ENCODE measurements at places on chromosomes 12 and 14.

GRCh38 chr14:22715186-22715812, 51.2 kb upstream of the OXA1L start:
- no peak for DNase-seq

GRCh38 chr12:128336204-128337070, 69.5 kb downstream of the TMEM132C start:
- DNase-seq = no peak

GRCh38 chr14:101351146-101351545, 210.1 kb upstream of the DIO3 start:
- no peak for DNase-seq

DNA sequence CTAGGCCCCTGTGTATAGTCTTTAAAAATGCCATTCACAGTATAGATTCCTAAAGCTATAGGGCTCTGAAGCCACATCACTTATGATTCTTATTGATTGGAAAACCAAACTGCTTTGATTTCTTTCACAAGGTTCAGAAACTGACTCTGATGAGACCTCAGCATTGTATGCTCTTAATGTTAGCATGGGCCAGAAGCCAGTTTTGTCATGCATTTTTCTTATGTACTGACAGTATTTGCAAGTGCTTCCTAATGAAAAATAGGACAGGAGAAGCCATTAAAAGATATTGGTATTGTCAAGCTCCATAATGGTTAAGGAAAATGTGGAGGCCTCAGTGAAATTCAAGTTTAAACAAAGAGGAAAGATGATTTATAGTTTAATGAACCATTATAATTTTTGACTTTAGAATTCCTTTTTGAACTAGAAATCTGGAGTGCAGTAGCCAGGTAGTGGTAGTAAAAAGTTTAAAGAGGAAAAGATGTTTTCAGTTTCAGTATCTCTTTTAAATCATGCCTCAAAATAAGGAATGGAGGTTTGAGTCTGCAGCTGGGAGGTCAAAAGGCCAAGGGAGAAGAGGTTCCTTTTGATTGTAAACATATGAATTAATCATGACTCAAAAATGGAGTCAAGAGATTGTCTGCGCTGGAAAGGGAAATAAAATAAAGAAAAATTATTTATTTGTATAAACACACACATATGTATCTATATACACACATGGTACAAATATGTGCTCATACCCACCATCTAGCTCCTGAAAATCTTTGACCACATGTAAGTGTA, 388.1 kb upstream of the PRICKLE1 start:
- DNase-seq = no peak

GRCh38 chr14:76708771-76709170, 52.5 kb upstream of the VASH1 start:
- no peak for DNase-seq

DNA sequence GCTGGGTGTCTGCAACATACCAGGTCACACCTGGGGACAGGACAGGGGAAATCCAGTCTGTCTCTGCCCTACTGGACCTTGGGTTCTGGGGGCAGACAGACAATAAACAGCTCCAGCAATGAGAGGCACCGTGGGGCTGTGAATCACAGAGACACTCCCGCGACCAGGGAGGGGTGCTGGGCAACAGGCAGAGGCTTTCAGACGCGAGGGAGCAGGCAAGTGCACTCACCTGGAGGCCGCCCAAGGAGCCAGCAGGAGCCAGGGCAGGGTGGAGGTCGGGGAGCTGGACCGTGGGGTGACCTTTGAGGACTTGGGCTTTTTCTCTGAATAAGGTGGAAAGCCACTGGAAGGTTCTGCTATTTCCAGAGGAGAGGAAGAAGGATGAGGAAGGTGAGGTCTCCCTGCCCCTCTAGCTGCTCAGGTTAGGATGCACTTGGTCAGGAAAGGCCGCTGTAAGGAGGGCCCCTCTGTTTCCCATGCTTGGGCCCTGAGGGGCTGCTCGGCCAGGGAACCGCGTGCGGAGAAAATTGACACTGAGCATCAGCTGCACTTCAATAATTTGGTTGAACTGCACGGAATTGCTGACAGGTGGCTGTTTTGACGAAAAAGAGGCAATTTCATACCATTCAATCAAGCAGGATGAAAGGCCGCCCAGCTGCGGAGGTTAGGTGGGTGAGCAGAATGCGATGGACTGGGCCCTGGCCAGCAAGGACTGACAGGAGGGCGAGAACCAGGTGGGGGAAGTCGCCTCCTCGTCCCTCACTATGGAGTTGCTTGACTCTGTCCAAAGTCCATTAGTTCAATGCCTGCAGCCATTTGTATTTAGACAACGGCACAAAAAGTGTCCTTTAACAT, 42.2 kb downstream of the JAG2 start:
- no peak for DNase-seq

DNA sequence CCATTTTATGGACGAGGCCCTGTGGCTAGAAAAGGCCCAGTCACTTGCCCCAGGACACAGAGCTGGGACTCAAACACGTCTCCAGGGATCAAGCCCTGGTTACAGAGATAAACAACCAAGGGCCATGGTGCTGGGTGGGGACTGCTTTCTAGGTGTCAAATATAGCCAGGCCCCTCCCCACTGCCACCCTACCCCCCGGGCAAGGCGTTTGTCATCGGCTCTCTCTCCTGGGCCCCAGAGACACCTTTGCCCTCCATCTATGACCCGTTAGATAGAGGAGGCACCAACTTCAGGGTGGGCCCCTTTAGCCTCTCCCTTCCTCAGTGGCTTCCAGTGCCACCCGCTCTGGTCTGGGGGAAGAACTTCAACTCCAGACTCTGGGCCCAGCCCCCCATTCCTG, 18.0 kb downstream of the LTBP2 start:
- no peak for DNase-seq

DNA sequence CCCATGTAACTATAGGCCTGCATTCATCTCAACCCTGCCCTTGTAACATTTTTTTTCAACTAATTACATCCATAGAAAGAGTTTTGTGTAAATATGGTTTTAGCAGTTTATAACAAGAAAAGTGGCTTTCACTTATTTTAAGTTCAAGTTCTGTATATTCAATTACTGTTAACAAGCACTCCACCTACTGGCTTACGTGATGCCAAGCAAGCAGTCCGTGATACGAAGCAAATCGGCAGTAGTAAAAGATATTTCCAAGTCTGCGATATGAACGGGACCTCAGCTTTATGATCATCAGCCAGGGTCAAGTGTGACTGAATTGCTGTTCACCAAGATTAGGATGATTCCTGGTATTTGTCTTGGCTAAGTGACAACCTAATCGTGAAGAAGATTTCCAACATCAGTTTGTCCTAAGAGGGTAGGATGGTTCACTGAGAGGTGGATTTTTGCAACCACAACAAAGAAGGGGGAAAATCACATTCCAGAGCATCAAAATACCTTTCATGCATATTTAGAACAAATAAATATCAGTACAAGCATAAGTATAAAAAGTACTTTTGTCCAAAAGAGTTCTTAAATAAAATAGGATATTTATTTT, 456.2 kb downstream of the FOXG1 start:
- no peak for DNase-seq

GRCh38 chr14:104136472-104137296, 1.7 kb upstream of the KIF26A start:
- DNase-seq = no peak

DNA sequence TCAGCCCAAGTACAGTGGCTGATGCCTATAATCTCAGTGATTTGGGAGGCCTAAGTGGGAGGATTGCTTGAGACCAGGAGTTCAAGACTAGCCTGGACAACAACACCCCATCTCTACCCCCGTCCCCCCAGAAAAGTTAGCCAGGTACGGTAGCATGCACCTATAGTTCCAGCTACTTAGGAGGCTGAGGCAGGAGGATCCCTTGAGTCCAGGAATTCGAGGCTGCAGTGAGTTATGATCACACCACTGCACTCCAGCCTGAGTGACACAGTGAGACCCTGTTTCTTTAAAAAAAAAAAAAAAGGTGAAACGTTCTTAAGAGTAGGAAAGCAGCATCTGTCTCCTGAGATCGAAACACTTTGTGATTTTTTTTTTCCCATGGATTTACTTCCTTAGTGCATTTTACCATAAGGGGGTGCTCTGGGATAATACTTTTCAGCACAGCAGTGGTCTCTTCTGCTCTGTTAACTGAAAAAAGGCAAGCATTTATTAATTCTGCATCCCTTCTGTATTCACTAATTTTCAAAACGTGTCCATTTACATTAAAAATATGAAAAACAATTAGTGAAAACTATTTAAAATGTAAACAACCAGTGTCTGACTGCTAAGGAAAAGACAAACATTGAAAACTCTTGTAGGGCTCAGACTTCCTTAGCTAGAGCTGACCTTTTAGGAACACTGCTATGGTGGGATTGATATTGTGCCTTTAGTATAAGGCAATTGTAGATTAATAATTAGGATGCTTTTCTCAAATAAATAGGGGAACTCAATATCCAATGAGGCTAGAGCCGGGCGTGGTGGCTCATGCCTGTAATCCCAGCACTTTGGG, 31.2 kb upstream of the USP44 start:
- DNase-seq = no peak

DNA sequence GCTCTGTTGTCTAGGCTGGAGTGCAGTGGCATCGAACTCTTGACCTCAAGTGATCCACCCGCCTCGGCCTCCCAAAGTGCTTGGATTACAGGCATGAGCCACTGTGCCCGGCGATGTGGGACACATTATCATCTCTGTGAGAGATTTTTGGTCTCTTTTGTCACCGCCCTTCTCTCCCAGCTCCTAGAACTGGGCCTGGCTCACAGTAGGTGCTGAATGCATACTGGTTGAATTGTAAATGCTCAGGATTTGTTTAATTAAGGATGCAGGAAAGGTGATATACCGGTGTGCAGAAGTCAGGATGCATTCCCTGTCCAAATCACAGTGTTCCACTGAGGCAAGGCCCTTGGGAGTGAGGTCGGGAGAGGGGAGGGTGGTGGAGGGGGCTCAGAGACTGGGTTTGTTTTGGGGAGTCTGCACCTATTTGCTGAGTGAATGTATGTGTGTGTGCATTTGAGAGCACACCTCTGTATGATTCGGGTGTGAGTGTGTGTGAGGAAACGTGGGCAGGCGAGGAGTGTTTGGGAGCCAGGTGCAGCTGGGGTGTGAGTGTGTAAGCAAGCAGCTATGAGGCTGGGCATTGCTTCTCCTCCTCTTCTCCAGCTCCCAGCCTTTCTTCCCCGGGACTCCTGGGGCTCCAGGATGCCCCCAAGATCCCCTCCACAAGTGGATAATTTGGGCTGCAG, 1.0 kb upstream of the KRT18 start:
- DNase-seq = no peak

DNA sequence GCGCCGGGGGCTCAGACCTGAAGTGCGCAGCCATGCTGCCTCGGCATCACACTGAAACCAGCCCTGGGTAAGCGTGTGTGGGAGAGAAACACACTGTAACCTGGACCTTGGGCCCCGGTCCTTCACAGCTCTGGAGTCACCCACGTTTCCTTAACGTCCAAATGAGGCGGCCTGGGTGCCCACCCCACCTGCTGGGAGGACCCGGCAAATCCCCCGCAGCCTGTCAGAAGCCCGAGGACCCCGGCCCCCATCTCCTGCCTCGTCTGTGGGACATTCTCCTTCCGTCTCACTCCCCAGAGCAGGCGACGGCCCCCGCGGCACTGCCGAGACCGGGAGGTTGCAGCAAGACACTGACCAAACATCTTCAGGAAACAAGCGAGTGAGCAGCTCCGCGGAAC, 66.5 kb upstream of the GALNT9 start:
- DNase-seq = no peak

GRCh38 chr12:116282371-116283286, 5.1 kb upstream of the MED13L start:
- DNase-seq = no peak

DNA sequence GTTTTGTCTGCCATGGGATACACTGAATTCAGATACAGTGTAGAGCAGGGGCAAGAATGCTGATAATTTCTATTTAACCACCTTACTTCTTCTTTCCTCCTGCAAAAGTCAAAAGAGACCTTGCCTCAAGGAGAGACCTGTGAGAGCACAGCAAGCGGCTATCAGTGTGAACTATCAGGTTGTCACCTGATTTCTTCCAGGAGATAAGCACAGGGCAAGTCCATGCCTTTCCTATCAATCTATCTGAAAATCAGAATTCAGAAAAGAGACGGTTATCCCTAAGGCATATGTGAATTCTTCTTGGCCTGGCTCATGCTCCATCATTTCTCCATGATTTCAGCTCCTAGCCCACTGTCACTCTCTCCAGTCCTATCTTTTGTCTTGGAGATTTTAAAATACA, 128.9 kb upstream of the CCND2 start:
- DNase-seq = no peak

GRCh38 chr12:13008741-13009380, 8.8 kb upstream of the HEBP1 start:
- DNase-seq = no peak

GRCh38 chr12:65779091-65779642, 45.1 kb upstream of the HMGA2 start:
- no peak for DNase-seq

DNA sequence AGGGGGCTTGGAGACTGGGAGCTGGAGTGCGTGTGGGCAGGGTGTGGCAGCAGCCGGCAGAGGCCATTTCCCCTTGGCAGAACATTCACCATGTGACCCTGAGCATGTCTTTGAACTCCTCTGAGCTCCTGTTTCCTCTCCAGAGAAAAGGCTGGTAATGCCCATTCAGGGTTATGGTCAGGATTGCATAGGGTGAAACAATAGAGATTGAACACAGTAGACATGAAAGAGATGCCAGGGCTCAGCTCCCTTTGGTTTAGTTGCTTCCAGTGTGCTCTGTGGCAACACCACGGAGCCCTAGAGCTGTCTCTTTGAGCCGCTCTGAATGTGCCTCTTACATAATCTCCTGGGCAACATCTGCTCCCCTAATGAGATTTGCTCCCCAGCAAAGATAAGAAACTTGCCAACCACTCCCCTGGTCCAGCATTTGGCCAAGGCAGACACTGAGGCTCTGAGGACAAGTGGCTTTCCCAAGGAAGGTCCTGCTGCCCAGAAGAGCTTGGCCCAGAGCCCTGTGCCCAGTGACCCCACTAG, 4.6 kb downstream of the IFI27 start:
- no peak for DNase-seq

DNA sequence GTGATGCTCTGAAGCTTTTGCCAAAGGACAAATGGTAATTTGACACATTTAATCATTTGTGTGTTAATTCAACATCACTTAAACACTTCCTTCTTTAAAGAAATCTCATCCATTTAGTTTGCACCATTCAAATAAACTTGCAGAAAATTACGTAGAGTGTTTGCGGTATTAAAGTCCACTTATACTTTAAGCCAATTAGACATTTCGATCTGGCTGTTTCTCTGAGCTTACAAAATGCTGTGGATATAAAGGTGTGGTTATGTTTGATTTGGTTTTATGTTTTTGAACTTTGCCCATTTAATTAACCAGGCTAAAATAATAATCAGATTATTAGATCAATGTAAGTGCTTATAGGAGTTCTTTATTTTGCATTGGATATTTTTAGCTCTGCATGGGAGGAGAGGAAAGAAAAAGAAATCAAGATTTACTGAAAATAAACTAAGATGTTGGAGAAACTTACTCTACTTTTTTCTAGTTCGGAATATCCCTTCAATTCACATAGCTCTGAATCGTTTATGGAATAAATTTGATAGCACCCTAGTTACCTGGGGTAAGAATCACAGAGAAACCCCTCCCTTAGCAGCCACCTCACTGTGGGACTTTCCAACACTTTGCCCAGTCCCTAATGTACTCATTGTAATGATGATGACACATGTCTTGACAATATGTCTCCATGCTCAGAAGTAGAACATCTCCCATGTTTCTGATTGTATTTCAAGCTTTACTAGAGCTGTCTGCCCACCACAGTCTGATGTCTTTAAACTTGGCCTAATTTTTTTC, 268.0 kb downstream of the BTG1 start:
- no peak for DNase-seq

All from activated naive CD8-positive, alpha-beta T cell treated with anti-CD3 and anti-CD28 coated beads, Interleukin-2, amount 50 U/mL, for 16 hours (primary cell).